ENCODE measurements at places on chromosomes 7 and 10.
A peak's percentile ranks its signal among the peaks of the same experiment; 100 is the strongest.

DNA sequence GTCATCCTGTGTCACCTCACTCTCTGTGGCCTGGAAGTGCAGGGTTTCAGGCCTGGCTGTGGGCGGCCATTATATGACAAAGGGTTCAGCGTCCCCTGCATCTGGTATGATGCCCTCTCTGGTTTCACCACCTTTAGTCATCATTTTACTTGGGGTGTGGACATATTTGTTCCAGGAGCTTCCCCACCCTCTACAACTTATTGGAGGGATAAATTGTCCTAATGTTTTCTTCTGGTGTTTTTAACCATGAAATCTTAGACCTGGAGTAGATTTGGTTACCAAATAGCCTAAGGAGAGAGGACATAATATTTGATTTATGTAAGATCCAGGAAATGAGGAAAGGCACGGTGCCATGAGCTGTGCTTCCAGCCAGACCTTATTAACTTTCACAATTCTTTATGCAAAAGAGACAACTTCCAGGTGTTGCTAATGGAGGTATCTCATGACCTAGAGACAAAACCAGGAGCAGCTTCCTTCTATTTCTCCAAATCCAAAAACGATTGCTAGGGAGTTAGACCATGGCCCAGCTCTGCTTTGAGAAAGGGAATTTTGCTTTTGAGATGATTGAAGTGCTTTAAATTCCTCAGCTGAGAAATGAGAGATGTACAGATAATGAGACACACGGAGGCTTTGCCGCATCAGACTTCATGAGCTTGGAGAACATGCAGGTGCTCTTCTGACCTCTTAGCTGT is 20.9 kb downstream of the WBP1L start:
- no peak for DNase-seq

GRCh38 chr10:29613791-29614190 is 21.0 kb downstream of the SVIL start:
- no peak for DNase-seq

GRCh38 chr10:22258471-22258870 is 40.7 kb upstream of the EBLN1 start:
- DNase-seq = no peak

DNA sequence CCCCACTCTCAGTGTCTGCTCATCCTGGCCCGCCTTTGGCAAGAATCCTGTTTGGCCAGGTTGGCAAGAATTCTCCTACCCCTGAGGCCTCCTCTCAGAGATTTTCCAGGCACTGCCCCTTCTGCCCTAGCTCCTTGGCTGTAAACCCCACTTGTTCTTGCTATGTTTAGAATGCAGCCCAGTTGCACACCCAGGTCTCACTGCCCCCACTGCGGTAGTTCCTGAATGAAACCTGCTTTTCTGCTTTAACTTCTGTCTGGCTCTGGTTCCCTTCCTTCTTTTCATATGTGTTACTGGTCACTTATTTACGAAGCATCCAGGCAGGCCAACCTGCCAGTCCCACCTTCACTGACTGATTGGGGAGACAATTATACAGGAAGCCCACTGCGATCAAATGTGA is 576.9 kb downstream of the GLRX3 start:
- no peak for DNase-seq

DNA sequence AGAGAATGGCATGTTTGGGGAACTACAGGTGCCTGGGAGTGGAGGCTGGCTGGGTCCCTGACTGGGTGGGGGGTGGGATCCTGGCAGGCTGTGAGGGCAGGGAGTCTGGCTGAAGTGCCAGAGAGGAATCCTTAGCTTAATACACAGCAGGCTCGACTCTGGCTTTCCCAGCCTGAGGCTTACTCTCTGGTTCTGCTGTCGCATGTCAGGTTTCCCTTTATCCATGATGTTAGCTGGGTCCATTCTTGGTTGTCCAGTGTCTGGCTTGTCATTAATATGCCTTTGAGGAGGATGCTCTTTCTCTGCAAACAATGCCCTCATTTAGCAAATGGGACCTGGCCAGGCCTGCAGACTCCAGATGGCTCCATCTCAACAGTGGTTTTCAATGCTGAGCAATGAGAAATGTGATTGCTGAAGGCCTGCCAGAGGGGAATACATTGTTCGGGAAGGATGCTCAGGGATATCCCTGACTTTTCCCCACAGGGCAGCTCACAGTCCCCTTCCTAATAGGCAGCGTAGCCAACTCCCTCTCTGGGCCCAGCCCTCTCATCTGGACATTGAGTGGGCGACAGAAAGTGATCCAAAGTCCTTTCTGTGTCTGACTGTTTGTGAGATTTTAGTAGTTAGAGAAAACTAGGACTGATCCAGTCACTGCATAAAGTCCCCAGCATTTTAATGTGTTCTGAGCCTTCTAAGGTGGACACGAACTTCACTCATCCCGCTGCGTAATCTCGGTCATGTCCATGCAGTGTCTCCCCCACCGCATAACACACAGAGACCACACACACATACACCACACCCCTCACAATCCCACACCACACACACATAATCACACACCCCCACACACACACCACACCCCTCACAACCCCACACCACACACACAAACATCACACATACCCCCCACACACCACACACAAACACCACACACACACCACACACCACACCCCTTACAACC is 124.9 kb downstream of the ANLN start:
- DNase-seq = no peak

- peak; percentile 10 for DNase-seq
Measured at GRCh38 chr10:19847321-19847720, 31.1 kb downstream of the PLXDC2 start.

DNA sequence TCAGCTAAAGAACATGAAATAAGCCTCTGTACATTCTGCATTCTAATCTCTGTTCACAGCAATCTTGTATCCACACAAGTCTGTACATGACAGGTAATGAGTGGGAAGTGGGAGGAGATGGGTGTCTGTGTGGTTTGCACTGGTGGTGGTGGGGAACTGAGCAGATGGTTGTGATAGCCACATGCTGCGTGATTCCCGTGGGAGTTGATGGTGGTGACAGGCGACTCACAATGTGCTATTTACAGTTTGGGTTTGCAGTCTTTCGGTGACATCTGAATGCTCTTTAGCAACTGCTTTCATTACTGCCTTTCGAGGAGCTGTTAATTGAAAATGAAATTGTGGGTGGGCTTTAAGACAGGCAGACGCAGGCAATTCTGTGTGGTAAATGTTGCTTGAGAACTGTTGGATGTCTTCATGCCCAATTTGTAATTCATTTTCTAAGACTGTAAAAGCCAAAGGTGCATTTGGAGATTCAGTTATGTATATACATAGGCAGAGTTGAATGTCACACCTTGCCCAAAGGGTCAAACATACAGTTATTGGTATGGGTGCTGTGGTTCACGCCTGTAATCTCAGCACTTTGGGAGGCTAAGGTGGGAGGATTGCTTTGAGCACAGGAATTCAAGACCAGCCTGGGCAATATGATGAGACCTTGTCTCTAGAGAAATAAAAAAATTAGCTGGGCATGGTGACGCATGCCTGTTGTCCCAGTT is 308.2 kb downstream of the AUTS2 start:
- DNase-seq = no peak

DNA sequence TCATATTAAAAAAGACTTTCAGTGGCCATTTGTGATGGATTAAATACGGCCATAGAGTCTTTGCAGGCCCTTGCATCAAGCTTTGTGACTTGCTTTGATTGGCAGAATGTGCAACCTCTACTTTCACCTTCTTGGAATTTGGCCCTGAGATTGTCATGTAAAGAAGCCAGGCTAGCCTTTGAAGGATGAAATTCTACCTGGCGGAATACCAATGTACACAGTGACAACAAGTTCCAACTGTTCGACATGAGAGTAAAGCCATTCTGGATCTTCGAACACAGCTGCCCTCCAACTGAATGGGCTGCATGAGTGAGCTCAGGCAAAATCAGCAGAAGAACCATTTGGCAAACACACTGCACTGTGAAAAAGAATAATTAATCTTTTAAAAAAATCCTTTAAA is 321.3 kb downstream of the PHF14 start:
- DNase-seq = no peak

DNA sequence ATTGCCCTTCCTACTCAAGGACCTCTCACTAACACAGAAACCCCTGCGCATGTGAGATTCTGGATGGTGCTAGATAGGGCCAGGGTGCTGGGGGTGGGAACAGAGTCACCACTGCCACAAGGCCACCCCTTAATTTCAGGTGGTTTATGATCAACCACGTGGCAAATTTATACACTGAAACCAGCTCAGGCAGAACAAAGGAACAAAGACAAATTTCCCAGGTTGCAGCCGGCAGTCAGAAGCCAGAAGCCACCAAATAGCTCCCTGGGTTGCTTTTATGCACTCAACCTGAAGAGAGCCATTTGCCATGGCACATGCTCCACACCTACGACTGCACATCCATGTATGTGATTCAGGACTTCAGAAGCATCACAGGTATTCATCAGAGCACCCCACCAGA is 2.5 kb downstream of the VOPP1 start:
- no peak for DNase-seq

DNA sequence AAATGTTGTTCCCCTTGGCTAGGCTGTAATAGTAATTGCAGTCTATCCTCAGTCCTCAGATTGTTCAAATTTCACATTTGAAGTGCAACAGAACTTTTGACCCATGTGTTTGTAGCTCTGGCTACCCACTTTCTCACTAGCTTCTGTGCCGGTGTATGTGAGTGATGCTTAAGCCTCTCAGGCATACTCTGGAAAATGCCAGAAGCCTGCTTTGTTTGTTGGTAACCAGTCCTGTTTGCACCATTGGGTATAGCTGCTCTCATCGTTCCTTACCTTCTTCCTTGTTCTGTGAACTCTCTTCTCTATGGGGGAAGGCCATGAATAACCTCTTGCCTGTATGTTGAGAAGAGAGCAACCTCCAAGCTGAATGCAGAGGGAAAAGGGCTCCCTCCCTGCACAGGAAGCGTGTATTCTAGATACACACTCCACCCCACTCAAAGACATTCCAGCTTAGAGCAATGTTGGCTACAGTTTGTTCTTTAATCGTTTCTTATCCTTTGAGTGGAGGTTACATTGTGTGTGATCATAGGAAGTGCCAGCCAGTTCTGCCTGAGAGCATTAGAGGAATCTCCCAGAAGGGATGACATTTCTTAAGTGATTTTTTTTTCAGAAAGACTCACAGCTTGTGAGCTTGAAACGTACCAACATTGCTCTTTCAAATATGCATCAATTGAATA is 40.5 kb downstream of the C1QL3 start:
- DNase-seq = no peak

DNA sequence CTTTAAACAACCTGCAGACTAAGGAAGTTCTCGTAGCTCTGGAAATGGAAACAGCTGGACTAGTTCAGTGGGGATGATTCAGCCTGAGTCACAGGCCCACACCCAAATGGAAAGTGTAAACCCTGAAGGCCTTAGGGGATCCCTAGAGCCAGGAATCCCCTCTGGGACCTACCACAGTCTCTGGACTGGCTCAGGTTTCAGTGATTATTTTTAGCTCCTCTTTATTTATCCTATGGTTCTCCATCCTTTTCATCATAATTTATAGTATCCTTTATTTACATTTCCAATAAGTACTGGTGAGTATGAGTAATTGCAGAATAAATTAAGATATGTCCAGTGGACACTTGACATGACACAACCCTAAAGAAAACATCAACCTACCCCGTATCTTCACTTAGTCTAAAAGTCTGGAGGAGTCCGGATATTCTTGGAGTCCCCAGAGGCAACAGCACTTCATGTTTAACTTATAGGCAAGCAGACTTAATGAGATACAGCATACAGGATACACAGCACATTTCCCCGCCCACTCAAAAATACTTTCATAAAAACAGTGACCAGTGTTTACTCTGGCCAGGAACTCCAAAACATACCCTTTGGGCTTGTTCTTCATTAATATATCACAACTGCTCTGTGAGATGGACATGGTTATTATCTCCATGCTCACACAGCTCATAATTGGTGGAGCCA is 28.4 kb upstream of the SEMA3E start:
- peak; percentile 77 for DNase-seq

GRCh38 chr10:14880229-14880628 is 1.6 kb downstream of the SUV39H2 start:
- no peak for DNase-seq

GRCh38 chr10:77106676-77107075 is 530.9 kb downstream of the KCNMA1 start:
- no peak for DNase-seq

DNA sequence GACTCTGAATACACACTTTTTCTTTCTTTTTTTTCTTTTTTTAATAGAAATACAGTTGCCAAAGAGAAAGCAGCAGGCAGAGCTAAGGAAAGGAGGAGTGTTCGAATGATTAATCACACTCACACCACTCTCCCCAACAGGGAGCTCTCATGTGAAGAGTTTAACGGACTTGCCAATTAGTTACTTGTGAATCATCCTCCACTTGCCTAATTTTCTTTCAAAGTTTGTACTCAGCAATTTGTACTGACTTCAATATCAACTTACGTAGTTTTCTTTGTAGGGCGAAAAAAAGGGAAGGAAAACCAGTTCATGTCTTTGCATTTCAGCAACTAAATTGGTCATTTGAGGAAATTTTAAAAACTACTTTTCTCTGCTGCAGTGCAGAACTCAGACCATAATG is 109.2 kb downstream of the PIP4K2A start:
- no peak for DNase-seq

GRCh38 chr10:84499846-84500245 is 171.5 kb downstream of the CCSER2 start:
- DNase-seq = no peak

DNA sequence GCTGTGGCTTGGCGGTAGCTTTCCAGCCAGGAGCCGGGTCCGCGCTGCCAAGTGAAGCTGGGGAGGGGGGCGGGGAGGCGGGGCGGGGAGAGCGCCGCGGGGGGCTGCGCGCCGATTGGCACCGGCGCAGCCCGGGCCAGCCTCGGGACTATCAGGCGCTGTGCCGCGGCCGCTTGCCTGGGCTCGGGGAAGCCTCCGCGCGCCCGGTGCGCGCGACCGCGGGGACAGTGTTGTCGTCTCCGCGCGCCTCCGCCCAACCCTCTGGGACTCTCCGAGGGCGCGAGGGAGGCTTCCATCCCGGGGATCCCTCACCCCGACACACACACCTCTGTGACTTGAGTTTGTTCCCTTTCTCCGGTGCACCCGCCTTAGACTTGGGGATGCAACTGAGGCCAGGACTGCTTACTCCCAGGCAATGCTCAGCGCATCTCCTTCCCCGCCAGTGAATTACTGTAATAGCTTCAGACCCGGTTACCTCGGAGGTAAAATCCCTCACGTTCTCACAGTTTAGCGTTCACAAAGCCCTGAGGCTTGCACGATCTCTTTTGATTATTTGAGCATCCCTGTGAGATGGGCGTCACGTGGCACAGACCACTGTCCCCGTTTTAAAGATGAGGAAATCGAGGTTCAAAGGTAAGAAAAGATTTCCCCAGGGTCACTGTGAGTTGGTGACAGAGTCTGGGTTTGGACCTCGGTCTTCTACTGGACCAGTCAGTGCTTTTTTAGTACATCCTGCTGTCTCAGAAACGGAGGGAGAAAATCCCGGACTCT is at the start of gene NKX1-2:
Gene NKX1-2, minus strand, starts transcription at position 24 of the 771 bp plus-strand sequence. CDS start 92 bp downstream, outside the sequence.
- no peak for DNase-seq

DNA sequence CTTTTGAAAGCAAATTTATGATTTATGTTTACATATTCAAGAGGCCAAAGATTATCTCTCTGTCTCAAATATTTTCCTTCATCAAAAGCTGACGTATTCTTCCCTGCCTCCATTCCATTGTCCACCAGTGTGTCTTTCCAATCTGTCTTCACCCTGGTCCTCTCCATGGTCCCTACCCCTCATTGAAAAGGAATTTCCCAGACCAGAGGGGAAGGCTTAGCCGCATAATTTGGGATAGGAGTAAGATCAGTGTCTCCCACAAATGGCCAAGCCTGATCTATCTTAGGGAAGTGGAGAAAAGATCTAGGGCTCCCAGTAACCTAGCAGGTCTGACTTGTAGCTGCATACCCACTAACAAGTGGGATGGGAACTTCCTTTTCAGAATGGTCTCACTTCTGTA is 46.3 kb upstream of the ZNF800 start:
- no peak for DNase-seq
